ENCODE measurements at places on chromosomes 12 and 14.

GRCh38 chr12:91885851-91886731, 259.6 kb downstream of the BTG1 start:
- no peak for DNase-seq

DNA sequence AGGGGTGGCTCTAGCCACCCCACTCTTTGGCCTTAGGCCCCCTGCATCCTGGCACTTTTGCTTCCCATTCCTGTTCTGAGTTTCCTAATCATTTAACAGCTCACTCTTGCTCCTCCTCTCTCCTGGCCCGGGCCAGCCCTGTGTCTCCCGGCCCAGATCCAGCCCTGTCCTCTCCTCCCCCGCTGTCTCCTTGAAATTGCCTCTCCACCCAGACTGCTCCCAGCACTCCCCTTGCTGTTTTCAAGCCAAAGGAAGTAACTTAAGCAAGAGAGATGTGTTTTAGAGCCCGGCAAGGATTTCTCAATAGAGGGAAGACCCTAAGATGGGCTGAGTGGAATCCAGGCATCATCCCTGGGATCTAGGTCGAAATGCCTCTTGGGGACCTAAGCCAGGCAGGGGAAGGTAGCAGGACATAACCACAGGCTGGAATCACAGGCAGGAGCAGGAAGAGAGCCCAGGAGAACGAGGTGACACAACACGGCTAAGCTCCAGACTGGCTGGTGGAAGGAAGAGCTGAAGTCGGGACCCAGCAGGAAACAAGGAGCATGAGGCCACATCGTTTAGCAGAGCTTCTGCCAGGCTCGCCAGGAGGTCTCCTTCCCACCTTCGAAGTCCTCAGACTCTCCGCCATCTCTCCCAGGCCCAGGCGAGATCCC, 2.0 kb upstream of the LRP1-AS start:
- no peak for DNase-seq

GRCh38 chr14:55881577-55882241, 236.5 kb upstream of the PELI2 start:
- DNase-seq, result no peak

DNA sequence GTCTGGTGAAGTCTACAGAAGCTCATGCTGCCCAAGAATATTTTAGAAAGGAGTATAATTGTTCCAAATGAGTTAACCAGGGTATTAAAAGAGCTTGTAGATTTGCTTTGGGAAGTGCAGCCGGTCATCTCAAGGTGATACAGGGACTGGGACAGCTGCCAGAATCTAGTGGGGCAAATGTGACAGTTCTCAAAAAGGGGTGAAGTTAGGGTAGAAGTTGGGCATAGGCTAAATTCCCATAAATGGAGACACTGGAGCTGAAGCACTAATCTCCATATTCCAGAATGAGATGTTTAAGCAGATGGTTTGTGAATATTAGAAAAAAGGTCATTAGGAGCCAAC, 94.7 kb downstream of the ANO6 start:
- no peak for DNase-seq

- no peak for DNase-seq
These were observed 275.2 kb downstream of the FOXN3 start for GRCh38 chr14:89141862-89142261.

- no peak for DNase-seq
These were observed 65.3 kb downstream of the SUSD6 start for GRCh38 chr14:69676723-69677122.

GRCh38 chr12:56193025-56193578, 3.8 kb upstream of the SMARCC2 start:
- peak; percentile 71 for DNase-seq
